ENCODE measurements at places on chromosomes 7 and 10.

DNA sequence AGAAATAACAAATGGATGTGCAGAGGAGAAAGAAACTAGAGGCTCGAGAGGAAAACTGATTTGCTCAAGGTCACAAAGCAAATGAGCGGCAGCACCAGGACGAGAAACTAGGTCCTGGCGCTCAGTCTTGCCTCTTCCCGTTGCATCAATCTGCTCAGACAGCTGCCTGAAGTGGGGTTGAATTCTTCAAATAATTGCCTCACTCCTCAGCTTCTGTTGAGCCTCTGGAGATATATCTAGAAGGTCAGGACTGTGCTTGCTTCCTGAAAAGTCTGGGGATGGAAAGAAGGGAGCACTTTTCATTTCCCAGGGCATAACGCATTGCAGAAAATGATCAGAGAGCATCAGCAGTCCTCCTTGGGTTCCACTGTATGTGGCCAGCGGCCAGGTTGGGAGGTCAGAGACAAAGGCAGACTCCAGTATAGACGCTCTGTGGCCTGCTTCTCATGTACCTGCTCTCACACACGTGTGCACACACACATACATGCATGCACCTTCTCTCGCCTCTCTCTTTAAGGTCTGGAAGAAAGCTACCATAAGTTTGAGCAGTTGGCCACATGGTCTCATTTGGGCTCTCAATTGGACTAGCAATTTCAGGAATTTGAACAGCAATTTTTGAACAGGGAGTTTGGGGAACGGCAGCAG lies 83.7 kb upstream of the DUSP5 start:
- no peak for DNase-seq

GRCh38 chr10:6363511-6363910 lies 160.8 kb downstream of the PFKFB3 start:
- no peak for DNase-seq

DNA sequence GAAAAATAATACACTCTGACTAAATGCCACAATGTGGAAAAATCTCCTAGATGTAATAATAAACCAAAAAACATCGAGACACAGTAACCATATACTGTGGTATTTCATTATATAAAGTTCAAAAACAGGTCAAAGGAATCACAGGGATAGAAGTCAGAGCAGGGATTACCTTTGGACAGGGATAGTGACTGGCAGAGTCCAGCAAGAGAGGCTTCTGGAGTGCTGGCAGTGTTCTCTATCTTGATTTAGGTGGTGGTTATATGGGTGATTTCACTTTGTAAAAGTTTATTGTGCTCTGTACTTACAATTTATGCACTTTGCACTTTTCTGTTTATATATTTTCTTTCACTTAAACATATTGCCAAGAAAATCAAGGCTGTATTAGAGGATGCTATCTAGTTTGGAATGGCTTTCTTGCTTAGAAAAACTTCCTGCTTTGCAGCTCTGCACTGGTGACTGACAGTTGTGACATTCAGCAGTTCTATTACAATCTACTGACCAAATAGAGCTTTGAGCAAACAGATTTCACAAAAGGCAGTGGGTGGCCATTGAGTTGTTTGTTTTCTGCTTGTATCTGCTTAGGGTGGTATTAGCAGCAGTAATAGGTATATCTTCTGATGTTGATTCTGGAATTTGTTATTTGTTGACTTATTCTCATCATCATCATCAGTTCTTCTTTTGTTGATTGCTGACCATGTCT lies 263.6 kb upstream of the LRGUK start:
- DNase-seq = no peak

GRCh38 chr10:112898540-112899390 lies 51.3 kb upstream of the TCF7L2 start:
- no peak for DNase-seq

DNA sequence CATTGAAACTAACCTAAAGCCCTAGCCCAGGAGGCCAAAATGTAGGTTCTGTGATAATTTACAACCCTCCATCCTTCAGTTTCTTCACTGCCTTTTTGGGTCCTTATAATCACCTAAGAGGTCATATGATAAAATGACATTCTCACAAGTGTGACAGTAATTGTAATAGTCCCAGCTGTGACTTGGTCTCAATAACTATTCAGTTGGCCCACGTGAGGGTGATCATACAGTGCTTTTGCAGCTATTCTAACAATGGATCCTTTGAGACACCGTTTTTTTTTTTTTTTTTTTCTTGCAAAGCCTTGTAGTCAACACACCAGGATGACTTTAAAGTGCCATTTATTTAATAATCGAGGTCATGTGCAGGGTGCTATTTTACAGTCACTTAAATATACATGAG lies 760.0 kb downstream of the PHTF2 start:
- DNase-seq = peak; percentile 17

GRCh38 chr10:47207281-47207615 lies 92.7 kb upstream of the GDF10 start:
- DNase-seq = no peak

GRCh38 chr7:137695942-137696341 lies 150.8 kb downstream of the DGKI start:
- no peak for DNase-seq

GRCh38 chr10:28664369-28664740 lies 13.0 kb upstream of the BAMBI start:
- no peak for DNase-seq

DNA sequence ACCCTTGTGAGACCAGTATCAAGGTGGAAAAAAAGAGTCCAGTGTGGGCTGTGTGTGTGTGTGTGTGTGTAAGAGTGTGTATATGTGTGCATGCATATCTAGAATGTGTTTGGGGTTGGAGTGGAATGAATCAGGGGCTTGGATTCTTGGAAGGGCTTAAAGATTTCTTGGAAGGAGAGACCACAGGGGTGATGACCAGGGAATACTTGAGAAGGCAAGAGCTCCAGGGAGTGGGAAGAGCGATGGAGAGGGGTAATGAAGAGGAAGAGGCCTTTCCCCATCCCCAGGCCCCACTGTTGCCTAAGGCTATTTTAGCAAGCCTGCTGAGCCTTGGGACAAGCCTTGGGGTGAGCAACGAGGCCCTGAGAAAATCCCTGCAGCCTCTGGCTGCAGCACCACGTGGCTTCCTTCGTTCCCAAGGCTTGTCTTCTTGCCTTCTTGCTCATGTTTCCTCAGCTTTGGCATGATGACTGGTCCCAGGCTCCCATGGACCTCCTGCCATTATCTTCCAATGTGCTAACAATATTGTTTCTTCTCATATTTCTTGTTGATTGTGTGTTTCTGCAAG lies 663.4 kb downstream of the INHBA start:
- no peak for DNase-seq

DNA sequence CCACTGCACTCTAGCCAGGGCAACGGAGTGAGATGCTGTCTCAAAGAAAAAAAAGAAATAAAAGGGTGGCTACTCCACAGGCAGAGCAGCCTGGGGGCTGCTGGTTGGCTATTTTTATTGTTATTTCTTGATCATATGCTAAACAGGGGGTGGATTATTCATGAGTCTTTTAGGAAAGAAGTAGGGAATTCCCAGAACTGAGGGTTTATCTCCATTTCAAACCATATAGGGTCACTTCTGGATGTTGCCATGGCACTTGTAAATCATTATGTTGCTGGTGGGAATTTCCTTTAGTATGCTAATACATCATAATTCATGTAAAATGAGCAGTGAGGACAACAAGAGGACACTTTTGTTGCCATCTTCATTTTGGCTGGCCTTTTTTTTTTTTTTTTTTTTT lies 52.1 kb upstream of the GHITM start:
- no peak for DNase-seq

- DNase-seq = no peak
These were observed 680.5 kb downstream of the PARD3 start for GRCh38 chr10:34134602-34135001.

GRCh38 chr10:79361726-79362397 lies 14.6 kb downstream of the PPIF start:
- no peak for DNase-seq

DNA sequence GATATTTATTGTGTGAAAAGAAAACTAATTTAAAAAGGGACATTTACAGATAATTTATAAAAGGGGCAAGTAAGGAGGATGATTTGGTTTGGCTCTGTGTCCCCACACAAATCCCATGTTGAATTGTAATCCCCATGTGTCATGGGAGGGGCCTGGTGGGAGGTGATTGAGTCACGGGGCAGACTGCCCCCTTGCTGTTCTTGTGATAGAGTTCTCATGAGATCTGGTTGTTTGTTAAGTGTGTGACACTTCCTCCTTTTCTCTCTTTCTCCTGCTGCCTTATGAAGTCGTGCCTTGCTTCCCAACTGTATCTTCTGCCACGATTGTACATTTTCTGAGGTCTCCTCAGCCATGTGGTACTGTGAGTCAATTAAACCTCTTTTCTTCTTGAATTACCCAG lies 171.0 kb upstream of the SEMA3E start:
- DNase-seq = no peak

- no peak for DNase-seq
These were observed 123.6 kb upstream of the SFMBT2 start for GRCh38 chr10:7534480-7534852.

DNA sequence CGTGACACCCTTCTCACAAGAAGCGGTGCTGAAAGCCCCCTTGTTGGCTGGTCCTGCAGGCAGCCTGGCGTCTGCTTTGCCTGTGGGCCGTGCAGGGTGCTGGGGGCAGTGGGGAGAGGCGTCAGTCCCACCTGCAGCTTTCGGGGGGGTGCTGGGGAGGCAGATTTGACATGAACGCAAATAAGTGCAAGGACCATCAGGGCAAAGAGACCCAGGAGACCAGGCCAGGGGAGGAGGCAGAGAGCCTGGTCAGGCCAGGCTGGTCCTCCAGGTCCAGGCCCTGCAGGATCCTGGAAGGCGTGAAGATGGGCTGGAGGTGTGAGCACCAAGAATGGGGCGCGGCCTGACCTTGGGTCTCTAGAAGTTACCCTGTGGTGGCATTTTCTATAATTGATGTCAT lies 81.6 kb downstream of the MGMT start:
- no peak for DNase-seq

GRCh38 chr7:23184709-23185359 lies 3.0 kb downstream of the NUP42 start:
- DNase-seq = no peak

- no peak for DNase-seq
These were observed 255.5 kb upstream of the C7orf33 start for GRCh38 chr7:148334959-148335577.

DNA sequence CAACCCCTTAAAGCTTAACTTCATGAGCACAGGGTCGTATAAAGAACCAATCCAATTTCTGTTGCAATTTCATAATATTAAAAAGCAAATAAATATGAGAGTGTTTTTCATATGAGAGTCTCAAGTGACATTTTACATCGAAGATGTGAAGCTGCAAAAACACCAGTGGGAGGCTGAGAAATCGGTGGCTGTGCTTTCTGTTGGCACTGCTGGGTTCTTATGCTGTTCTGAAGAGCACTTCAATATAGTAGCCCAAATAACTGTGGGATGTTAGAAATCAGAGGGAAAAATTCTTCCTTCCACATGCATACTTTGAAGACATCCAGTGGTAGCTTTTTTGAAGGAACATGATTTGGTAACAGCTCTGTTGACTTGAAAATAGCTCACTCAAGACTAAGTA lies 245.8 kb downstream of the ARHGAP21 start:
- no peak for DNase-seq

- DNase-seq = no peak
These were observed 25.7 kb upstream of the LOXL4 start for GRCh38 chr10:98293550-98294269.

- DNase-seq = no peak
These were observed 80.5 kb downstream of the CCNY start for GRCh38 chr10:35416619-35417312.

GRCh38 chr10:47243356-47243755 lies 56.6 kb upstream of the GDF10 start:
- DNase-seq = no peak

- no peak for DNase-seq
These were observed 78.7 kb downstream of the ARHGAP22 start for GRCh38 chr10:48526011-48526821.

DNA sequence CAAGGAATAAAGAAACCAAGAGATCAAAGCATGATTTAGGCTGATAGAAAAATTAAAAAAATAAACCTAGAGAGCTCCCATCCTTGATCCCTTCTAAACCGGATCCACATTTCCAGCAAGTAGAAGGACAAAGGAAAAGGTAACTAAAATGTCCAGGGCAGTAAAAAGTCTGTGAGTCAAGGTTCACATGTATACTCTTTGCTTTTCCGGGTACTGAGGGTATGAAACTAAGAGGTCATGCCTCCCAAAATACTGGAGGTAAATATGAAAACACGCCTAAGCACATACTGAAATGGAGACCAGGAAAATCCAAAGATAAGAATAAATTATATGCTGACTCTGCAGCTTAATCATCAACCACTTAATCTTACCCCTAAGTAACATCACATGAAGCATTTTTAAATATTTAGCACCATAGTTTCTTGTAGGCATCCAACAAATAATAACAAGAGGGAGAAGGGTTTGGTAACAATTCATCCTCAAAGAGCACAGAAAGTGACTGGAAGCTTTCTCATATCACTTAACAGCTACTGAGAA lies 35.4 kb downstream of the JAZF1 start:
- DNase-seq = no peak

GRCh38 chr7:1311406-1312135 lies 78.9 kb downstream of the UNCX start:
- DNase-seq = no peak

DNA sequence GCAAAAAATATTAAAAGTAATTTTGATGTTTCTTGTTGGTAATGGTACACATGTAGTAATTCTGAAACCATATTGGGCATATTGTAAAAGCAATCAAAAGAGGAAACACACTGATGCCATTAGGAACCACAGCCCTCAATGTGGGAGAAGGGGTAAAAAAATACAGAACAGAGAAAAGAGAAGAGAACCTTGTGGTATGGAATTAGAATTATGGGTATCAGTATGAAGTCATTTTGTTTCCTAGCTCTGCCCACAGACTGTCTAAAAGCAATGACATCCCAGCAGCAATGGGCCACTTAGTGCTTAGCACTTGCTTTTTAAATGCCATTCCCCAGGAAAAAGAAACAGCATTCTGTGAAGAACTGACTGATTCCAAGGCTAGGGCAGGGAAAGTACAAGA lies 61.5 kb downstream of the CPVL start:
- DNase-seq = no peak

Measured in nucleus accumbens (tissue), 56 donors.